ENCODE measurements at places on chromosomes 7 and 10.

DNA sequence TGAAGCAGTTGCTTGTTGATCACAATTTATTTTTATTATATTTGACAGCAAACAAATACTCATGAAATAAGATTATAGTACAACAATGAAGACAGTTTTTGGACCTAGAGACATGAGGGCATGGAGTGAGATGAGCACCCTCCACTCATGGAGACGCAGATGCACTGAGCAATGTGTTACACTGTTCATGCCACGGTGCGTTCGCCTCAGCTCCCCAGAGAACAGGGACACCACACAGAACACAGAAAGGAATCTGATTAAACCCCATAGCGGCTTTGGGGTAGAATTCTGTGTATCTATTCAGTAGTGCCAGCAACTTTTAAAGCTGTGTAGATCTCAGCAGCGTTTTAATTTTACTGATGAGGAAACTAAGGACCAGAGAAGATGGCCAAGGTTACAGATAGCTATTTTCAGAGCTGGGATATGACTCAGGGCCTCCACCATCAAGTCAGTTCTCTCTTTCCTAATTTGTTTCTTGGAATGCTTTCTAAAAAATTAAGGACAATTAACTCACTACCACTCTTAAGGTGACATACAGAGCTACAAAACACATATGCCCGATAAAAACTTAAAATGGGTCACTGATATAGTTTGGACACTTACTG lies 33.6 kb downstream of the FAM25A start:
- DNase-seq, result no peak

DNA sequence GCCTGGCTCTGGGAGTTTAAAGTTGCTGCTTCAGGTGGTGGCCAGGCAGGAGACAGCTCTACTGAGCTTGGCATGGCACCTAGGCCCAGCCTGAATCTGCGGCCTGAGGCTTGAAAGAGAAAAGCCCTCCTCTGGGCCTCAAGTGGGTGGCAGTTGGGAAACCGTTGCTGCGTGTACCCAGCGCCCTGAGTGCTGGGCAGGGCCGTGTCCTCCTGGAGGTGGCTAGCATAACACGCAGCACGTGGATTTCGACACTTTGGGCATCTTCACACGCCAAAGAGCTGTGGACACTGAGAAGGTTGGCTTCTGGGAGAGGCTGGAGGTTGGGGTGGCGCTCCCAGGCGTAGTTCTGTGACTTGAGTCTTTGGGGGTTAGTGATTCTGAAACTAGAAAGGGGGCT lies 2.5 kb downstream of the ZNF316 start:
- DNase-seq, result no peak

- DNase-seq, result no peak
Observed at GRCh38 chr10:67812007-67812406, 26.0 kb downstream of the DNAJC12 start.

DNA sequence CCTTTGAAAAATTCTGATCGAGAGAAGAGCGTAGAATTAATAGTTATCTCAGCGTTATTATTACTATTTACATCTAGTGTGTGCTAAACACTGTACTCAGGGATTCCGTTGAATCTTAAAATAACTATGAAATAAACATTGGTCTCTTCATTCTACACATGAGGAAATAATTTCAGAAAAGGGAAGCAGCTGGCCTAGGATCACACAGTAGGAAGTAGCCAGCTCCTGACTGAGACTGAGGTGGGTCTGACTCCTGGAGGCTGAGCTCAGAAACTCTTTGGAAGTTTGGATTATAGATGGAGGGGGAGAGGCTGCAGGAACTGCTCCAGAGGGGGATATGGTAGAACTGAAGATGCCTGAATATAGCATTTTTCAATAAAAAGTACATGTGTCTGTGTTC lies 183.9 kb upstream of the WDR11 start:
- DNase-seq, result no peak

DNA sequence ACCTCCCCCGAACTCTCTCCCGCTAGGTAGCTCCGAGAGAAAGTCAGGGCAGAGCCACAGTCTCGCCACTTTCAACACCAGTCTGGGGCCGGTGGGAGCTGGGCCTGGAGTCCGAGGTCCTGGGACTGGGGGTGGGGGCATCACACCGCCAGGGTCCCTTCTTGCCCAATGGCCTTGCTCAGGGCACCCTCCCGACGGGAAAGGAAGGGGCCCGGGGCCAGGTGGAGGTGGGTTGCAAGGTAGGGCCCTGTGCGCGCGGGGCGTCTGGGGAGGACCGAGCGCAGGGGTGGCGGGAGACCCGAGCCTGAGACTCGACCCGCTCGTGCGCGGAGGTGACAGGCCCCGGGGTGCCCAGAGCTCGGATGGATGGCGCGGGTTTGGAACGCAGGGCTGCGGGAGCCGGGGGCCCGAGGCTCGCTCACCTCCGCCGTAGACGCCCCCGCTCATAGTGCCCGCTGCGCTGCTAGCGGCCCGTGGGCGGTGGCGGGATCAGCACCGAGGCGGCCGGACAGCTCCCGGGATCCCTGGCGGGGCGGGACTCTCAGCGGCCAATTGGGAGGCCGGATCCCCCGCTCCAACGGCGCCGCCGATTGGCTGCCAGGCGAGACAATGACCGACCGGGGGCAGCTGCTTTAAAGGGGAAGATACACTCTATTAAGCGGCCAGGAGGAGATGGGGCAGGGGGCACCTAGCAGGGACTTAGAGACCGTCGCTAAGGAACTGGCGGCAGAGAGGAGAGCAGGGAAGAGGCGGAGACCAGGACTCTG lies at the start of gene ACTL6B:
Gene ACTL6B (minus strand): TSS at position 541 of the 767 bp plus-strand sequence. CDS start 94 bp downstream, at position 447.
- peak; percentile 95 for DNase-seq

DNA sequence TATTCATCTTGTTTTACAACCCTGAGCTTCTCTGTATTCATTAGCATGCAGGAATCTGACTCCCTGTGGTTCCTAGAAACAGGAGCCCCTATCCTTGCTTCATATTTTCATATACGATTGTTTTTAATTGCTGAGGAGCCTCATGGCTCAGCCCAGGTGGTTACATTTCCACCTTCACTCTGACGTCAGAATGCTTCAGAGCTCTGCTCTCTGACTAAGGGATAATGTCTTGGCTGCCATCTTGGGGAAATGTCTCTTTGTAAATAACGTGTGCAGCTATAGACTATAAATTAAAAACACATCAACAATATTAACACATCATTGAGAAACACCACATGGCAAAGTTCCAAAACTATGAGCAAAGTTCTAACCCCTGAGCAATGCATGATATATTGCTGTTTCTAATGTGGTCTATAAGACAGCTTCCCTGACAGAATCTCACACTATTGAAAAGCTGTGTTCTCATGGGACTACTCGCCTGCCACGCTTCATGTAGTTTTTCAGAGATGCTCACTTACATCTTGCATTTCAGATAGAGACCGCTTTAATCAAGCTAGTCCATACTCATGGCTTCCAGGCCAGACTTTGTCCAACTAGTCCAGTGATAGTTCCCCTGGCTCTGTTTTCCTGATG lies 227.0 kb downstream of the SORCS3 start:
- DNase-seq, result peak; percentile 12

- no peak for DNase-seq
Observed at GRCh38 chr7:140214075-140214684, 37.4 kb upstream of the KDM7A start.

DNA sequence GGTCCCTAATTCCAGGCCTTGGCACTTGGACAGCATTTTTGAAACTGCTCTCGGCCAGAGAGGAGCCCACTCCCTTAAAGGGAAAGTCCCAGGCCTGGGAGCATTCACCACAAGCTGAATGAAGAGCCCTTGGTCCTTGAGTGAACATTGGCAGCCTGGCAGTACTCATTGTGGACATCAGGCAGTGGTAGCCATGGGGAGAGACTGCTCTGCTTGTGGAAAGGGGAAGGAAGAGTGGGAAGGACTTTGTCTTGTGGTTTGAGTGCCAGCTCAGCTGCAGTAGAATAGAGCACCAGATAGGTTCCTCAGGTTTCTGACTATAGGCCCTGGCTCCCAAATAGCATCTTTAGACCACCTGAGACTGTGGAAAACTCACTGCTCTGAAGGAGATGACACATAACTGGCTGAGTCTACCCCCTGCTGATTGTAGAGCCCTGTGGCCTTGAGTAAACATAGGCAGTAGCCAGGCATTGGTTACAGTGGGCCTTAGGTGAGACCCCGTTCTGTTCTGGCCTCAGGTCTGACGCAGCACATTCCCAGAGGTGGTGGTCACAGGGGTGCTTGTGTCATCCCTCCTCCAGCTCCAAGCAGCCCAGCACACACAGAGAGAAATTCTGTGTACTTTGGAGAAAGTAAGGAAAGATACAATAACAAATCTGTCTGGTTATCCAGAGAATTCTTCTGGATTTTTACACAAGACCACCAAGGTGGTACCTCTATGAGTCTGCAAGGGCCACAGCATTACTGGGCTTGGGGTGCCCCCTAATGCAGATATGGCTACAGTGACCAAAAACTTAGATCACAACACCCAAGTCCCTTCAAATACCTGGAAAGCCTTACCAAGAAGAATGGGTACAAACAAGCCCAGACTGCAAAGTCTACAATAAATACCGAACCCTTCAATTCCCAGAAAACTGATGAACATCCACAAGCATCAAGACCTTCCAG lies 153.8 kb downstream of the GNAI1 start:
- DNase-seq, result peak; percentile 36

DNA sequence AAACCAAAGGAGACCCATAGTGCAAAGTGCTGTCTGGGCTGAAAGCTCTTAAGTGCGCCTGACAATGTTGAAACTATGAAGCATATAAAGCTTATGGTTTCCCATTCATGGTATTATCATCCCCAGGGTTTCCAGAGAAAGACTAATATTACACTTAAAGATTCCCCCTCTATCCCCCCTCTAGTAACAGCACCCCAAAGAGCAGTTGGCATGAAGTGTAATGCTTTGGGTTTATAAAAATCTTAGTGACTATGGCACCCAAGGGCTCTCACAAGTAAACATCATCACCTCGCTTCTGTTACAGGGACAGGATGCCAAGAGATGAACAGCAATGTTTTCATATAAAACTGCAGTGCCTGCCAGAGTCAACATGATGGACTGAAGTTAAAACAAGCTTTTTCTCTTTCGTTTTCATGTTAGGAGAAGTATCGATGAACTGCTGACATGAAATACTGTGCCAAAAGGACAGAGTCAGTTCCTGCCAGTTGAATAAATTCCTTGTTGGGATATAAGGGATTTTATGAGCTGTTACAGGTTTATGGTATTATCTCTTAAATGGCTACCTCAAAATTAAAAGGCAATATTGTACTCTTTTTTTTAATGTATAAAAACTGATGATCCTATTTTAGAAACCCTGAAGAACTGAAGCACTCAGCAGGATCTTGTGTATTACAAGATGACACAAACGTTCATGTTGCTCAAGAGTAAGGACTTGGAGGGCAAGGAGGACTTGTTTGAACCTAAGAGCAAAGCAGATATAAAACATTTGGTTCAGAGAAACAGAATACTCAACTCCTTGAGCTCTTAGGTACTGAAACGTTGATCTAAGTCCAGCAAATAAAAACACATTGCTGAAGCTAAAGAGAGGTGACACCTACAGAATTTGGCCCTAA lies 203.7 kb upstream of the IMMP2L start:
- DNase-seq, result no peak

DNA sequence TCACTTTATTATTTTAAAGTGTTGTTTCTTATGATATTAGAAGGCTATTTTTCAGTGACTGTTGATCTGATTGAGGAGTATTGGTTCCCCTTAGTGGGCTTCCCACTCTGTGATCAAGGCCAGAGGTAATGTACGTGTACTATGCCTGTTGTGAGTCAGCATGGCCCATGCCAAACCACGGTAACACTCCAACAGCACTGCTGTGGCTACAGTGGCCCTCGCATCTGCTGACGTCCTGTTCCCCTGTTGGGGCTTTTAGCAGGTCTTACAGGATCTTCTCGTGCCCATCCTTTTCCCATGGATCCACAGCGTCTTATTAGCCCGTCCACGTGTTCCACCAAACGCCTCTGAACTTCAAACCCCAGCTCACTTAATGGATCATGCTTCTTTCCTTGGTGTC lies 964.6 kb upstream of the CELF2 start:
- DNase-seq, result no peak

DNA sequence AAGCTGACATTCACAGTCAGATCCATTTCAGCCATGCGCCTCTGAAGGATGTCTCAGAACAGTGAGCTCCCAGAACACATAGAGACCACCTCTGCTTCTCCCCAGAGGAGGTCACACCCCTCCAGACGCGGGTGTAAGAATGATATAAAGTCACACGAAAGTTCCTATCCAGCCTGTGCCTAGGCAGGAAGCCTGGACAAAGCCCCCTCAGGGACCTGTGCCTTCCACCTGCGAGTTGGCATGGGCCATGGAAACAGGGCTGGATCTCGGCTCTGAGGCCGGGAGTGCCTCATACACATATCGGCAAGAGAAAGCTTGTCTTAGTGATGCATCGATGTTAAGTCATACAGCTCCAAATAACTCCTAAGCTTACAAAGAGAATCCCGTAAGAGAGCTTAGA lies 5.0 kb downstream of the VIPR2 start:
- no peak for DNase-seq

DNA sequence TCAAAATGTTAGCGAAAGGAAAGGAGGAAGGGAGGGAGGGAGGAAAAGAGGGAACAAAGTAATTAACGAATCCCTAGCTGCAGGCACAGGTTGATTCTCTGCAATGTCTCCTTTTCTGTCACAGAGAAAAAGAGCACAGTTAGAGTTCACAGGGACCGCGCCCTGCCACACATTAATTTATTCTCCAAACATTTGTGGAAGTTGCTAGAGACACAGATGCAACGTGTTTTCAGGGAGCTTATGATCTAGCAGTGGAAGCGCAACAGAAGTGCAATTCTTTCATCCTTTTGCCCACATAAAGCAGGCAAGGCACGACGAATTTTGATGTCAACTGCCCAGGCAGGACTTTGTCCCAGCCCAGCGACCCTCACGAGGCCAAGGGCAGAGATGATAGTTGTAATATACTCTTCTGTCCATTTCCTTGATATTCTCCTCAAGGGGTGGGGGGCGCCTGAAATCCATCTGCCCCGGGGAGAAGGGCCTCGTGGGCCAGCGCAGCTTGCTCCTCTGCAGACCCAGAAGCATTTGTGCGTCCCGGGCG lies 101.7 kb upstream of the ZNF438 start:
- DNase-seq, result no peak

GRCh38 chr10:73889014-73889413 lies 14.7 kb upstream of the CAMK2G start:
- DNase-seq, result no peak

GRCh38 chr10:93947524-93947923 lies 46.2 kb upstream of the PLCE1 start:
- DNase-seq, result no peak

DNA sequence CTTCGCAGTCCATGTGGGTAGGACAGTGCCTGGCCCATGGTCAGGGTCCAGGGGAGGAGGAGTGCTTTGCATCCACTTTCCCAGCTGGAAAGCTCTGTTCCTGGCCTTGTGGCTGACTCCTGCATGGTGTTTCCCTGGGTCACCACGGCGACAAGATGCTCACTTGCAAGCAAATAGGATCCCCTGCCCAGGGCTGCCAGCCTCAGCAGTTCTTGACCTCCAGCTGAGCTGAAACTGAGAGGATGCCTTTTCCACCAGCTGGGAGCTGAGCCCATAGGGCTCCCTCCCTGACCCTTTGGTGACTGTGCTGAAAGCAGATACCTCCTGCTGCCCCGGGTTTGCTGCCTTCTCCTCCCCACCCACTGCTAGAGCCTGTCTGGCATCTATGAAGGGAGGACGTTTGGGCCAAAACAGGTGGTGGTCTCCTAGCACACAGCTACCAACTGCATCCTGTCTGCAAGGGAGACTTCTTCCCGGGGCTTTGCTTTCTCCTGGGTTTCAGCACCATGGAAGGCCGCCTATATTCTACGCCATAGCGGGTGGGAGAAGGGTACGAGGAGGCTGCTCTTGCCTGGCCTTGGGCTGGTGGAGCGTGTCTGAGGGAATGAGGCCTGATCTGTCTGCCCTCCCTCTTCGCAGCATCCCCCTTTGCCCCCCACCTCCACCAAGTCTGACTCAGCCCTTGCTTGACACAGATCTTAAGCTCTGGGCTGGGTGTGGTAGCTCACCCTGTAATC lies 34.4 kb downstream of the UBTD1 start:
- peak; percentile 60 for DNase-seq
